ENCODE measurements at places on chromosomes 1 and 21.
A peak's percentile ranks its signal among the peaks of the same experiment; 100 is the strongest.

DNA sequence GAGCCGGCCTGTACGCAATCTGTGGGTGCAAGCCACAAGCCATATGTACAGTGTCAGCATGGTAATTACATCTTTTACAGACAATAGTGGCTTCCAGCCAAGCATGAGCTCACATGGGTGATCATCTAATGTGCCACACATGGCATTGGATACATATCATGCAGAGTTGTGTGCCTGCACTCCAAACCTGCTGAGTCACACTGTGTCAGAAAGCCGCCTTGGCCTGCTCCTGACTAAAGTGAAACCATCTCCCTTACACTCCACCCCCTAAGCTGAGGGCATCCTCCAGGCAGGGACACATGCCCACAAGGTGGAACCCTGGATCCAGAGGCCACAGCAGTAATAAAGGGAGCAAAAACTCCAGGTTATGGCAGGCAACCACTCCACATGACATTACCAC lies 72.5 kb downstream of the KCNT2 start:
- no peak for DNase-seq

GRCh38 chr21:39313571-39314142 lies at the start of gene BRWD1:
Gene BRWD1, minus strand, starts transcription at chr21:39313632. Its CDS starts 141 bp downstream, at chr21:39313491.
- DNase-seq: peak; percentile 87

DNA sequence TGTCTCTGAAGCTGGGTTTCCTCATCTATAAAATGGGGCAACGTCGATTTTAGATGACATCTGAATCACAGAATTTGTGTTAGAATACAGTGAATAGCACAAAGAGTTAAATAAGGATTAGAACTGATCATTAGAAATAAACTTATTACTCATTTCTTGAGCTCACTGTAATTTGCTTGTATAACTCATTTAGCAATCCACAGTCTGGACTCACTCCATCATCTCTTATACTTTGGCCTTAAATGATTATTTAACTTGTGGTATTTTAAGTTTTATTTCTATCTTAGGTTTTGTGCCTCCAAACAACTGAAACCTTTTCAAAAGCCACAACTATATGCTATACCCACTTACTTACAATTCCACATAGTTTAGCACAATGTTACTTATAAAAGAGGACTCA lies 128.0 kb downstream of the CDC42BPA start:
- no peak for DNase-seq

GRCh38 chr1:114352797-114353196 lies 158.2 kb downstream of the TRIM33 start:
- no peak for DNase-seq

DNA sequence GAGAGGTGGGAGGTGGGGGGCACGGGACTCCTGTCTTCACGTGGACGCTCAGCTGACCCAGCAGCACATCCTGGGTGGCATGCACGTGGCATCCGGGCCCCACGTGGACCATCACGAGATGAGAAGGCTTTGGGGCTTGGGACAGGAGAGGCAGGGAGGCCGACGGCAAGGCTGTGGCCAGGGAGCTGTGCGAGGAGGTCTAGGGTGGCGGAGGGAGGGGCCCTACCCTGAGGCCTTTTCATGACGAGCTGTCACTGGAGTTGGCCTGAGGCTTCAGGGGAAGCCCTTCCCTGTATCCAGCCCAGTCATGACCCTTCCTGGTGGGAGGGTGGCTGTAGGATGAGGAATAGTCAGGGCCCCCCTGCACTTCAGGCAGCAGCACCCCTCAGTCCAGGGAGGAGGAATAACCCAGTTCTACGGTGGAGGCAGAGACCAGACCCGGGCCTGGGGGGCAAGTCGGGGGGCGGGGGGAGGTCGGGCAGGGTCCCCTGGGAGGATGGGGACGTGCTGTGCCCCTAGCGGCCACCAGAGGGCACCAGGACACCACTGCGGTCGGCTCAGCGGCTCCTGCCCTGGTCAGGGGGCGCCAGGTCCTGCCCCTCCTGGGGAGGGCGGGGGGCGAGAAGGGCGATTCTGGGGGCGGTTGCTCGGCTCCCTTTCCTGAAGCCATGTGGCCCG lies 2.0 kb upstream of the PERM1 start:
- DNase-seq: no peak

DNA sequence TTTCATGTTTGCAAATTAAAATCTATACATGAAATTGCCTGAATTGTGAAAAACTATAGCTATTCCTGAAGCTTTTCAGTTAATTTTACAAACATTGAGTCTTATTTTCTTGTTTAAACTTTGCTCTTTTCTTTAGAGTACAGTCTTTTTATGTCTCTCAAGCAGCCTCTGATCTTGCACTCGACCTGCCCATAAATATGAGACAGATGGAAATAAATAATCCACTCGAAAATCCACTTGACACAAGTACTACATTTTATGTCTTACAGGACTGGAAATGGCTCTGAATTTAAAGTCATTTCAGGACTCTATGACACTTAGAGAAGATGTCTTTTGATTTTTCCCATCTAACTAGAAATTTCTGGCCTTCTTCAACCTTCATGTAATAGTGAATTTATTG lies 283.8 kb downstream of the USP25 start:
- DNase-seq: no peak

DNA sequence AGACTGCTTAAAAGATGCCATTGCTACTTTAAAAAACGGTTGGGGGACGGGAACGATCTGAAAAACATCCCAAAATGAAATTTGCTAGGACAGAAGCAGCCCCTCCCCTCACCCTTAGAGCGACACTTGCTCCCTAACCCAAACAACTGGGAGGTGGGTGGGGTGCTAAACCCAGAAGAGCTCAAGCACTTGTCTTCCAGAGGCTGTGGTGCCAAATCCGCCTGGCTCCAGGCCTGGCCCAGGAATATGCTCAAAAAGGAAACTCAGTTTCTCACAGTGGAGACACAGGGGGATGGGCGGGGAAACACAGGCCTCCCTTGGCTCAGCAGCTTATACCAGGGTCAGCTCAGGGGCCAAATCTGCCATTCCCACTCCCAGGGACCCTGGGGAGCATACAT lies 644 bp upstream of the PBXIP1 start:
- DNase-seq: no peak

DNA sequence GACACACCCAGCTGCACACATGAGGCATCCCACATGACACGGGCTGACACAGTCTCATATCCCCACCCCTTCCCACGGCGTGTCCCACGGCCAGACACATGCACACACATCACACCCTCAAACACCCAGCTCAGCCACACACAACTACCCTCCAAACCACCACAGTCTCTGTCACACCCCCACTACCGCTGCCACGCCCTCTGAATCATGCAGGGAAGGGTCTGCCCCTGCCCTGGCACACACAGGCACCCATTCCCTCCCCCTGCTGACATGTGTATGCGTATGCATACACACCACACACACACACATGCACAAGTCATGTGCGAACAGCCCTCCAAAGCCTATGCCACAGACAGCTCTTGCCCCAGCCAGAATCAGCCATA lies 22.6 kb downstream of the PODN start:
- DNase-seq: no peak

DNA sequence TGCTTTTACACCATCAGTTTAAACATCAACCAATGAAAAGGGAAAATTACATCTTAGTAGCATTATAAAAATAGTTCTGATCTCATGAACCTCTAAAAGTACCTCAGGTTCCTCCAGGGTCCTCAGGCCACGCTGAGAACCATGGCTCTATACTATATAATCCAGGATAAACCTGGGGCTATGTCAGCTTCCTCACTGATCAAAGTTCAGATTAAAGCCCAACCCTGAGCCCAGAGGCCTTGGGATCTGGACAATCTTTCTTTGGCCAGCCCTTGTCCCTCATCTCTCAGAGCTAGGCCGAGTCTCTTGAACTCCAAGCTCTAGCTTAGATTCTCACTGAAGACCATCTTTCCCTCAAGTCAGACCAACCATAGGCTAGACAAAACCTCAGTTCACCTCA lies 168.3 kb downstream of the PLPP3 start:
- DNase-seq: no peak

GRCh38 chr1:232574889-232575762 lies 54.8 kb downstream of the SIPA1L2 start:
- DNase-seq: no peak

GRCh38 chr1:39691383-39692151 lies at the start of gene HPCAL4:
Gene HPCAL4, minus strand, starts transcription at chr1:39691433. Its CDS starts 6,830 bp downstream, at chr1:39684603.
- peak; percentile 52 for DNase-seq

DNA sequence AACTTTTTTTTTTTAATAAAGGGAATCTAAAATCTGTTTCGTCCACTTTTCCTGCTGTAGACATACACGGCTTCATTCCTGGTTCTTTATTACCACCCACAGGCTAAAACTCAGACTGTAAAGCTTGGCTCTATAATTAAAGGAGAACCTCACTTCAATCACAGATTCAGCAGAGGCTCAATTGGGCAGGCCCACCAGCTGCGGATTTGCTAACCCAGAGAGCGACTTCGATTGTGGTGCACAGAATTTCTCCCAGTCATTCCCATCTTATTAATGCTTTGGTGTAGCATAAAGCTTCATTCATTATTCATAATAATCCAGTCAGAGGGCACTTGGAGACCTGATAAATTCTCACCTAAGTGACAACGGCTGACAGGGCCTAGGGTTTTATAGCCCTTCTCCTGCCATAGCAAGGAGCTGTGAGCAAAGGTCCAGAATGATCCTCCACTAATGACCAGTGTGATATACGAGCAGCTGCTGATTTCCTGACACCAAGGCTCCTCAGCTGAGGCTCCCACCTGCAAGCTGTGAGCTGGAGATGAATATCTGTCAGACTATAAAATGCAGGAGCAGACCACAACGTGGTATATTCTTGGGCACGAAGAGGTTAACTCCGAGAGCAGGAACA lies 149.0 kb downstream of the ATP6V1G3 start:
- no peak for DNase-seq

GRCh38 chr21:44510508-44511218 lies 29.3 kb downstream of the KRTAP10-1 start:
- no peak for DNase-seq

DNA sequence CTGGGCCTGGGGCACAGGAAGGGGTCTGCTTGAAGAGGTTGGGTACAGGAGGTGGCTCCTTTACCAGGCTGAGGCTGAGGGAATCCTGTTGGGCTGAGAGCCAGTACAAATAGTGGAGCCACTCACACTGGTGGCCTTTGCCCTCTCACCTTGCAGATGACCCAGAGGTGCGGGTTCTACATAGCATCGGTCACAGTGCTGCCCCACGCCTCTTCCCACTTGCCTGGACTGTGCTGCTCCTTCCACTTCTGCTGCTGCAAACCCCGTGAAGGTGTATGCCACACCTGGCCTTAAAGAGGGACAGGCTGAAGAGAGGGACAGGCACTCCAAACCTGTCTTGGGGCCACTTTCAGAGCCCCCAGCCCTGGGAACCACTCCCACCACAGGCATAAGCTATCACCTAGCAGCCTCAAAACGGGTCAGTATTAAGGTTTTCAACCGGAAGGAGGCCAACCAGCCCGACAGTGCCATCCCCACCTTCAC lies 1.8 kb upstream of the SLC50A1 start:
- DNase-seq: no peak

DNA sequence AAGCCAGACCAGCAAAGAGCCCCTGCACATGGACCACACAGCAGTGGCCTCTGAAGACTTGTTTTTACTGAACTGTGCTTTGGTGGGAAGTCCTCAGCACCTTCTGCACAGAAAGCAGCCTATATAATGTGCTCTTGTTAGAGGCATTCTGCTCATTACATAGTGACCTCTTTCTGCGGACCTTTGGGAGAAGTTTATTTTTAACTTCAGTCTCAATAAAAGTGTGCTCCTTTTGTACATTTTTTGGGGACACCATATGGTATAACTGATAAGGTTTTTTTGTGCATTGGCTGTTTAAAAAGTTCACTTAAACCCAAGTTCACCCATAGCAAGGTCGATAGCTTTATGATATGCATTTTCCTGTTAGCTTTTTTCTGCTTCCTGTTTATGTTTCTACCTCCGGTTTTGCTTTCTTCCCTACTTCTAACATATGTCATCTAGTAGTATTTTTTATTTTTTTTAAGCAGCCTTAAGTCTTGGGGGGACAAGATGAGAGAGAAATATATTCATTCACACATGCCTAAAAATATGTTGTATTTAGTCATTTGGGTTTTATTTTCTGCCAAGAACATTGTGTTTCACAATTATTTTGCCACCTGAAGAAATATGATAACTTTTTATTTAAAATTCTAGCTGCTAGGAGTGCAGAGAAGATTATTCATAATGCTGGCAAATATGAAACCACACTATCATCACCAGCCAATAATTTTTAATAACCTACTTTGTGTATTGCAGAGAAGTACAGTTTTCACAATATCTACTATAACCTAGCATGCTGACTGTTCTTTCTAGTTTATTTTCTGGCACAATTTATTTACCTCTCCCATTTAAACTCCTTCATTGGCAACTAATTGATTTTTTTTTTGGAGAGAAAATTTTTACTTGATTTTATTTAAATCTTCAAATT lies 22.9 kb upstream of the SLC19A2 start:
- DNase-seq: no peak

- DNase-seq: peak; percentile 58
Measured at GRCh38 chr1:156291226-156292061, 4.0 kb downstream of the GLMP start.

GRCh38 chr1:3550511-3551289 lies 60.6 kb downstream of the MEGF6 start:
- no peak for DNase-seq

DNA sequence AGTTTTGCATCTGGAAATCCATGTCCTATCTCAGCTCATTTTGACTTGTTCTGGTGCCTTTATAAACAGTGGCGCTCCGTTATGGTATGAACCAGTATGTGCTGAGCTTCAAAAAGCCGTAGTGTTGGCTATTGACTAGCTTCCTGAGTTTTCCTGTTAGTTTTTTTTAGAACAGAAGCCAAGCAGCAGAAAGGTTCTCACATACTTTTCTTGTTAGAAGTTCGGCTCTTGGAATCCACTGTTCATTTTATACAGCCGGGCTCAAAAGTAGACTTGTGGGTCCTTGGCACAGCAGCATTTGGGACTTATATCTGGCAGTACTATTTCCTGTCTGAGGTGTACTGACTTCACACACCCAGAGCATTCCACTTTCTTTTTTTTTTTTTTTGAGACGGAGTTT lies 63.8 kb downstream of the TBCE start:
- no peak for DNase-seq

- DNase-seq: no peak
Measured at GRCh38 chr1:234875953-234876855, 252.4 kb downstream of the TOMM20 start.

- no peak for DNase-seq
Measured at GRCh38 chr1:29581256-29581655, 344.9 kb downstream of the PTPRU start.

- no peak for DNase-seq
Measured at GRCh38 chr1:210709701-210710100, 381.0 kb downstream of the HHAT start.

DNA sequence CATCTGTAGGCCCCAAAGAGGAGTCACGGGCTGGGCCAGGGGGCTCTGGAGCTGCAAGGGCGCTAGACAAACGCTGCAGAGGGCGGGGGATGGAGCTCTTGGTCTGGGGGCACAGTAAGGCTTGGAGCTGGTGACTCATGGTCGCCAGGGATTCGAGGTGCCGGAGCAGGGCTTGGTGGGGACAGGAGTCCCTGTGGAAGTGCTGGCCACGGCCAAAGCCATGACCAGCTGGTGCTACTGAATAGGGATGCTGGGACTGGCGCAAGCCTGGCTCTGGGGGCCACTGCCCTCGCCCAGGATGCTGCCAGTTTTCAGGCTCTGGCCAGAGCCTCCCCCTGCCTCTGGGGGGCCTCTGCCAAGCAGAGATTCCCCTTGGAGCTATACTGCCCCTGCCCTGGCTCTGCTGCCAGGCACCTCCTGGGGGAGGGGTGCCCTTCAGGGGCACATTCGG lies 25.2 kb downstream of the SPOCD1 start:
- no peak for DNase-seq

- peak; percentile 94 for DNase-seq
Measured at GRCh38 chr1:171898941-171899340, 57.6 kb downstream of the DNM3 start.

- DNase-seq: no peak
Measured at GRCh38 chr1:201964261-201964660, 9.0 kb downstream of the TIMM17A start.
